ENCODE measurements at places on chromosomes 12 and 14.

- no peaks in the 10 kb centered on the region for H3K27me3 ChIP-seq
- H3K27ac ChIP-seq: peak overlapping the region; percentile 28
- H3K4me3 ChIP-seq: no peak overlapping the region
- H3K4me1 ChIP-seq: no peaks in the 10 kb centered on the region
- no peak for DNase-seq
These were observed 196.6 kb upstream of the FLRT2 start for GRCh38 chr14:85333313-85333712.

DNA sequence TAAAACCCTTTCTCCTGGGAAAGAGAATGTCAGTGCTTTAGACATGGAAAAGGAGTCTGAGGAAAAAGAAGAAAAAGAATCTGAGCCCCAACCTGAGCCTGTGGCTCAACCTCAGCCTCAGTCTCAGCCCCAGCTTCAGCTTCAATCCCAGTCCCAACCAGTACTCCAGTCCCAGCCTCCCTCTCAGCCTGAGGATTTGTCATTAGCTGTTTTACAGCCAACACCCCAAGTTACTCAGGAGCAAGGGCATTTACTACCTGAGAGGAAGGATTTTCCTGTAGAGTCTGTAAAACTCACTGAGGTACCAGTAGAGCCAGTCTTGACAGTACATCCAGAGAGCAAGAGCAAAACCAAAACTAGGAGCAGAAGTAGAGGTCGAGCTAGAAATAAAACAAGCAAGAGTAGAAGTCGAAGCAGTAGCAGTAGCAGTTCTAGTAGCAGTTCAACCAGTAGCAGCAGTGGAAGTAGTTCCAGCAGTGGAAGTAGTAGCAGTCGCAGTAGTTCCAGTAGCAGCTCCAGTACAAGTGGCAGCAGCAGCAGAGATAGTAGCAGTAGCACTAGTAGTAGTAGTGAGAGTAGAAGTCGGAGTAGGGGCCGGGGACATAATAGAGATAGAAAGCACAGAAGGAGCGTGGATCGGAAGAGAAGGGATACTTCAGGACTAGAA is 6.1 kb downstream of the PNN start:
- no peaks in the 10 kb centered on the region for H3K27me3 ChIP-seq
- no peak overlapping the region for H3K27ac ChIP-seq
- peaks cover 70% of the 10 kb centered on the region for H3K36me3 ChIP-seq
- DNase-seq: no peak
- H3K4me3 ChIP-seq: no peak overlapping the region

DNA sequence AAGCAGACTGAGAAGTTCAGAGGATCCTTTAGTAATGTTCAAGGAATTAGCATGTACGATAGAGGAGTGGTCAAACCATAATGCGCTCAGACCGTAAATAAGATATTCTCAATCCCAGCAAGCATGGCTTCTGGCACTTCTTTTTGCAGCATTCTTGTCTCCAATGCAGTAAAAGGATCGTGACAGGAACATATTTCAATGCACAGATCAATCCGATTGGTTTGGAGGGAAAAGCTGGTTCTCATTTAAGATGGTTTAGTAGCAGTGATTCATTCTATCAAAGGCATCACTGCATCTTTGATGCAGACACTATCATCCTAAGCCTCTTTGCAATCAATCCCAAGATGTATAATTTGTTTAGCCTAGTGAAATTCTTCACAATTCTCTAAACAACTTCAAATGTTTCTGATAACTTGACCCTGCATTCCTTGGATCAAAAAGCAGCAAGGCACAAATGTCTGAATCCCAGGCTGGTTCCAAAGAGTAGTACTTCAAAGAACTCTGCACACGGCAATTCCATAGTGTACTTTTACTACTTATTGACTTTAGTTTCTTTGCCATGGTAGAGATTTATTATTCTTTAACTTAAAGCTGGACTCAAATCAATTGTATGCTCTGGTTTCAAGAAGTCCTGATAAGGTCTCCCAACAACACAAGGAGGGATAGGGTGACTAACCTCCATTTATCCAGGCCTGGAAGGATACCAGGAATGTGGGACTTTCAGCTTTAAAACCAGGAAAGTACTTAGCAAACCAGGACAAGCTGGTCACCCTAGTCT is 96.8 kb upstream of the MDM1 start:
- H3K4me1 ChIP-seq: no peaks in the 10 kb centered on the region
- no peaks in the 10 kb centered on the region for H3K27me3 ChIP-seq
- H3K4me3 ChIP-seq: no peak overlapping the region
- no peak for DNase-seq

- DNase-seq: no peak
- no peak overlapping the region for H3K4me3 ChIP-seq
- H3K27me3 ChIP-seq: no peaks in the 10 kb centered on the region
- no peak overlapping the region for H3K27ac ChIP-seq
- peaks cover 53% of the 10 kb centered on the region for H3K36me3 ChIP-seq
These were observed 2.1 kb downstream of the TINF2 start for GRCh38 chr14:24240110-24240918.

DNA sequence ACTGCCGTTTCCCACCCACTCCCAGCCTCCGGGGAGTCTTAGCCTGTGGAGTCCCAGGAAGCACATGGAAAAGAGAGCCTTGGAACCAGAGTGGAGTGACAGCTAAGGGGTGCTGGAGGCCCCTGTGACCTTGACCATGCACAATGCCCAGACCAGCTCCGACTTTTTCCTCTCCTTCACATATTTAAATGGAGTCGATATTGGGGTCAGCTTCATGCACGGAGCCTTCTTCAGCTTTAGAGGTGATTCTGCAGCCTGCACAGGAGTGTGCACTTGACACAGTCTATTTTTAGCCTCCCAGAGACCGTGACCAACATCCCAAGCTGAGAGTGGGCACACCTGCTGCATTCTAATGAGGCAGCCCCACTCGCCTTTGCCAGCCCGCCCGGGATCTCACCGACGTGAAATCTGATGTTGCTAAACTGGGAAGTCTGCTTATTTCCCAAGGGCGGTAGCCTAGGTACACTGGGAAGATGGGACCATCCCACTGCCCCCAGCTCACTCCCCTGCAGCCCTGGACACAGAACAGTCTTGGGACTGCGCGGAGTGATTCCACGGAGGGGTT is 47.5 kb downstream of the PRMT8 start:
- no peaks in the 10 kb centered on the region for H3K36me3 ChIP-seq
- H3K27me3 ChIP-seq: peaks cover 46% of the 10 kb centered on the region
- H3K4me3 ChIP-seq: no peak overlapping the region
- no peak overlapping the region for H3K27ac ChIP-seq
- no peaks in the 10 kb centered on the region for H3K4me1 ChIP-seq

GRCh38 chr14:30114051-30114450 is 186.4 kb upstream of the PRKD1 start:
- H3K36me3 ChIP-seq: no peaks in the 10 kb centered on the region
- no peaks in the 10 kb centered on the region for H3K4me1 ChIP-seq
- H3K27me3 ChIP-seq: no peaks in the 10 kb centered on the region
- no peak overlapping the region for H3K4me3 ChIP-seq
- no peak overlapping the region for H3K27ac ChIP-seq
- DNase-seq: no peak

DNA sequence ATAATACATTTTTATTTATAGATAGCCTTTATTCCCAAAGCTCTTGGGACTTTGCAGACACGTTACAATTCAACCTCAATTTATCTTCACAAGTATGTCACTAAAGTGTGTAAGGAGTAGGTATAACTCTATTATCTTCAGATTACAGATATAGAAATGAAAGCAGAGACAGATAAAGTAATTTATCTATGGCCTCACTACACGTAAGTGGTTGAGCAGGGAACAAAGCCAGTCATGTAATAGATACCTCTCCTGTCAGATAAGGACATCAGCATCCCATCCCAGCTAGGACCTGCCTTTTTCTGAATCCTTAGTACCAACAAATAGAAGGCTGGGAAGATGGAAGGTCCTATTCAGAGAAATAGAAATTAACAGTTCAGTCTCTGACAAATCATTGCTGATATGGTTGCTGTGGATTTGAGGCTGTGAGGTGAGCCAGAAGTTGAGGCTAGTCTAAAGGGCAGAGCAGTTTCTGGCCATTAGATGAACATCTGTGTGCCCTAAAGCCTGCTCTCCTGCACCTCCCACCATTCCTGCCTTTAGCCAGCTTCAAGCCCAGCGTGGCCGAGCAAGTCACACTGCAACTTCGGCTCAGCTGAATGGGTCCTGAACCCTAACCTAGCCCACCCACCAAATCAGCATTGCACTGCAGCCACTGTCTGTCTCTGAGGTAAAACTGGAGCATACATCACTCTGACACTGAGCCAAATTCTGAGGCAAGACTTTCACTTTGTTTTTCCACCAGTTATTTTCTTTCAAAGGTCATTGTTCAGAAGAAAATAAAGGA is 71.1 kb upstream of the PLEKHA5 start:
- H3K27me3 ChIP-seq: no peaks in the 10 kb centered on the region
- no peak overlapping the region for H3K4me3 ChIP-seq
- DNase-seq: no peak
- H3K4me1 ChIP-seq: no peaks in the 10 kb centered on the region
- no peaks in the 10 kb centered on the region for H3K36me3 ChIP-seq
- no peak overlapping the region for H3K27ac ChIP-seq

DNA sequence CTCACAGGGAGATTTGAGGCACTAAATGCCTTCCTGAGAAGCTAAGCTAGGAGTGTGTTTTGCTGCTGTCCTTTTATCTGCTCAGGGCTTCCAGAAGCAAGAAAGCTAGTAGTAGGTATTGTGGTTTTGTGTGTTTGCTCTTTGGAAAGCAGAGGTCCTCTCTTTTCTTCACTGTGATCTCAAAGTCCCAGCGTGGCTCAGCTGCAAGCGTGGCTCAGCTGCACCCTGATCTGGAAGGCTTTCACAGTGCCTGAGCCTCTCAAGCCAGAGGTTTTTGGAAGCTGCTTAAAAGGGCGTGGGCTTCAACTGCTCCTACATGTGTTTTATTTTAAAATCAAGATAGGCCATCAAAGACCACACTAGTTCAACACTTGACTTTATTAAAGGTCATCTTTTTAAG is 337.4 kb upstream of the RGS6 start:
- peaks cover 8% of the 10 kb centered on the region for H3K4me1 ChIP-seq
- DNase-seq: no peak
- H3K36me3 ChIP-seq: no peaks in the 10 kb centered on the region
- no peak overlapping the region for H3K4me3 ChIP-seq

- H3K27me3 ChIP-seq: no peaks in the 10 kb centered on the region
- no peaks in the 10 kb centered on the region for H3K36me3 ChIP-seq
- no peak for DNase-seq
- H3K4me3 ChIP-seq: no peak overlapping the region
- H3K27ac ChIP-seq: no peak overlapping the region
These were observed 174.2 kb upstream of the CCDC196 start for GRCh38 chr14:66311990-66312389.

GRCh38 chr14:36944307-36945010 is 227.9 kb downstream of the SLC25A21 start:
- no peaks in the 10 kb centered on the region for H3K36me3 ChIP-seq
- no peak overlapping the region for H3K4me3 ChIP-seq
- no peaks in the 10 kb centered on the region for H3K27me3 ChIP-seq
- no peak for DNase-seq
- peak overlapping the region; percentile 62 for H3K27ac ChIP-seq

DNA sequence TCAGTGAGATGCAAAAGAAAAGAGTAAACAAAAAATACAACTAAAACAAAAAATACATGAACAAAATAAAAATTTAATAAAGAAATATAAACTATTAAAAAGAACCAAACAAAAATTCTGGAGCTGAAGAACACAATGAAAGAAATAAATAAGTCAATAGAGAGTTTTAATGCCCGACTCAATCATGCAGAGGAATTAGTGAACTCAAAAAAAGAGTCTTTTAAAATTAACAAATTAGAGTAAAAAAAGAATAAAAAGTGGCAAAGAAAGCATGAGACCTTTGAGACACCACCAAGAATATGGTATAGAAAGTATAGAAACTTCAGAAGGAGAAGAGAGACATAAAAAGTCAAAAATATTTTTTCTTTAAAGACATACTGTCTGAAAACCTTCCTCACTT is 2.6 kb upstream of the KLRC1 start:
- H3K36me3 ChIP-seq: no peaks in the 10 kb centered on the region
- no peaks in the 10 kb centered on the region for H3K4me1 ChIP-seq
- no peaks in the 10 kb centered on the region for H3K27me3 ChIP-seq
- no peak for DNase-seq

- no peak overlapping the region for H3K4me3 ChIP-seq
- no peak overlapping the region for H3K27ac ChIP-seq
- no peaks in the 10 kb centered on the region for H3K4me1 ChIP-seq
- no peaks in the 10 kb centered on the region for H3K36me3 ChIP-seq
- H3K27me3 ChIP-seq: peaks cover 5% of the 10 kb centered on the region
These were observed 10.6 kb downstream of the BCAT1 start for GRCh38 chr12:24938341-24938740.

DNA sequence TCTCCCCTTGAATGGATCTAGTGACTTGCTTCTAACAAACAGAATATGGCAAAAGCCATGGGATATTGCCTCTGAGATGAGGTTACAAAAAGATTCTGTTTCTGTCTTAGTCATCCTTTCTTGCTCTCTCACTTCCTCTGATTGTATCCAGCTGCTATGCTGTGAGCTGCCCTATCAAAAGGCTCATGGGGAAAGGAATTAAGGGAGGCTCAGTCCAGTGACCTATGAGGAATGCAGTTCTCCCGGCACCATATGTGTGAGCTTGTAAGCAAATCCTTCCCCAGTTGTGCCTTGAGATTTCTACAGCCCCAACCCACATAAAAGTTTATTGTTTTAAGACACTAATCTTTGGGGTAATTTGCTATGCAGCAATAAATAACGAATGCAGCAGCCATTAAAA is 183.1 kb downstream of the KLHL28 start:
- H3K4me1 ChIP-seq: no peaks in the 10 kb centered on the region
- DNase-seq: no peak
- H3K27me3 ChIP-seq: no peaks in the 10 kb centered on the region
- no peak overlapping the region for H3K27ac ChIP-seq

GRCh38 chr14:56887216-56887615 is 76.9 kb upstream of the OTX2 start:
- no peaks in the 10 kb centered on the region for H3K36me3 ChIP-seq
- no peak for DNase-seq
- H3K4me3 ChIP-seq: no peak overlapping the region
- H3K27ac ChIP-seq: no peak overlapping the region
- H3K27me3 ChIP-seq: no peaks in the 10 kb centered on the region
- no peaks in the 10 kb centered on the region for H3K4me1 ChIP-seq

GRCh38 chr12:70637303-70638085 is at the start of gene PTPRB:
PTPRB (minus strand) TSS chr12:70637429; CDS start chr12:70637395, 34 bp downstream.
- DNase-seq: no peak
- no peaks in the 10 kb centered on the region for H3K36me3 ChIP-seq
- no peaks in the 10 kb centered on the region for H3K27me3 ChIP-seq
- H3K4me1 ChIP-seq: no peaks in the 10 kb centered on the region
- peak within 1 kb of the TSS; percentile 27 for H3K4me3 ChIP-seq
